Activated CD8-positive, alpha-beta T cell treated with anti-CD3 and anti-CD28 coated beads for 36 hours (primary cell): ENCODE measurements at places on chromosomes 11 and 22. TPM values are rescaled to one million over a fixed set of nuclear protein-coding genes. Genes with fewer than 3 reads are reported as not detected.
A peak's percentile ranks its signal among the peaks of the same experiment; 100 is the strongest.

The CD3D gene
- total RNA-seq, result 316 TPM

The MIOX gene
- total RNA-seq, result not detected

The KCNQ1 gene
- total RNA-seq, result 9.5 TPM

GRCh38 chr11:81004576-81004975 is 1563.7 kb upstream of the TENM4 start:
- DNase-seq, result no peak
- H3K27ac ChIP-seq, result no peak overlapping the region
- H3K4me3 ChIP-seq, result no peak overlapping the region
- no peaks in the 10 kb centered on the region for H3K27me3 ChIP-seq
- H3K36me3 ChIP-seq, result no peaks in the 10 kb centered on the region

DNA sequence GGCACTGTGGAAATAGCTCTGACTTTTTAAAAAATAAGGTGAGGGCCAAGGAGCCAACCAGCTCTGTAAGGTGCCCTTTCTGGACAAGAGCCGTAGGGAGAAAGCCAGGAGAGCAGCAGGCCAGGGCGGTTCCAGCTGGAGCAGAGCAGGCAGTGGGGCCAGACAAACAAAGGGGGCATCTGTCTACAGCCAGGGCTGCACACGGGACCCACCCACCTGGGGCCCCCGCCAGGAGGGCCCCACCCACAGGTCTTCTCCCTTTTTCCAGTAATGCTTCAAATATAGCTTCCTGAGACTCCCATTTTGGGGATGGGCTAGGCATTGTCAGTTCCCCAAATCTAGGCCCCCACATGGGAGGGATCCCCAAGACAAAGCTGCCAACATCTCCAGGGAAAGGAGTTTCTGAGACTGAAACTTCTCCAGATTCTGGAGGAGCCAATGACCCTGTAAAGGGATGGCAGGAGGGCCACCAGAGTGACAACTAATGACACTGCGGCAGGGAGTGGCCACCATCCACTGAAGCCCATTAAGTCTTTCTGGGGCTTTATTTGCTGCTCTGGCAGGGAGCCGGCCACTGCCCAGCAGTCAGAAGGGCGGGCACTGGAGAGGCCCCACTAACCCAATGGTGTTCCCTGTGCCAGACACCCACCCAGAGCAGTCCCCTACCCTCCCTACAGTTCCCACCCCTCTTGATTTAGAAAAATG is 1.9 kb downstream of the ZFTA start:
- peaks cover 10% of the 10 kb centered on the region for H3K4me1 ChIP-seq
- no peaks in the 10 kb centered on the region for H3K36me3 ChIP-seq
- H3K4me3 ChIP-seq, result peak overlapping the region; percentile 82

- no peak within 1 kb of the TSS for H3K27ac ChIP-seq
- peak; percentile 50 for DNase-seq
- H3K4me3 ChIP-seq, result no peak within 1 kb of the TSS
Observed at GRCh38 chr11:789943-790342, at the start of gene CEND1. CEND1 (minus strand) TSS chr11:790090; CDS start chr11:788576, 1,514 bp downstream.

GRCh38 chr11:10805741-10806140 is 3.0 kb downstream of the EIF4G2 start:
- peak overlapping the region; percentile 90 for H3K27ac ChIP-seq
- no peaks in the 10 kb centered on the region for H3K27me3 ChIP-seq
- peak overlapping the region; percentile 94 for H3K4me3 ChIP-seq
- H3K4me1 ChIP-seq, result peaks cover 62% of the 10 kb centered on the region

- H3K4me1 ChIP-seq, result peaks cover 32% of the 10 kb centered on the region
- DNase-seq, result peak; percentile 89
- H3K36me3 ChIP-seq, result no peaks in the 10 kb centered on the region
- peak within 1 kb of the TSS; percentile 91 for H3K4me3 ChIP-seq
- peak within 1 kb of the TSS; percentile 73 for H3K27ac ChIP-seq
Observed at GRCh38 chr11:2443881-2444820, at the start of gene TRPM5. TRPM5 (minus strand) TSS chr11:2444514; CDS start chr11:2423036, 21,478 bp downstream.

DNA sequence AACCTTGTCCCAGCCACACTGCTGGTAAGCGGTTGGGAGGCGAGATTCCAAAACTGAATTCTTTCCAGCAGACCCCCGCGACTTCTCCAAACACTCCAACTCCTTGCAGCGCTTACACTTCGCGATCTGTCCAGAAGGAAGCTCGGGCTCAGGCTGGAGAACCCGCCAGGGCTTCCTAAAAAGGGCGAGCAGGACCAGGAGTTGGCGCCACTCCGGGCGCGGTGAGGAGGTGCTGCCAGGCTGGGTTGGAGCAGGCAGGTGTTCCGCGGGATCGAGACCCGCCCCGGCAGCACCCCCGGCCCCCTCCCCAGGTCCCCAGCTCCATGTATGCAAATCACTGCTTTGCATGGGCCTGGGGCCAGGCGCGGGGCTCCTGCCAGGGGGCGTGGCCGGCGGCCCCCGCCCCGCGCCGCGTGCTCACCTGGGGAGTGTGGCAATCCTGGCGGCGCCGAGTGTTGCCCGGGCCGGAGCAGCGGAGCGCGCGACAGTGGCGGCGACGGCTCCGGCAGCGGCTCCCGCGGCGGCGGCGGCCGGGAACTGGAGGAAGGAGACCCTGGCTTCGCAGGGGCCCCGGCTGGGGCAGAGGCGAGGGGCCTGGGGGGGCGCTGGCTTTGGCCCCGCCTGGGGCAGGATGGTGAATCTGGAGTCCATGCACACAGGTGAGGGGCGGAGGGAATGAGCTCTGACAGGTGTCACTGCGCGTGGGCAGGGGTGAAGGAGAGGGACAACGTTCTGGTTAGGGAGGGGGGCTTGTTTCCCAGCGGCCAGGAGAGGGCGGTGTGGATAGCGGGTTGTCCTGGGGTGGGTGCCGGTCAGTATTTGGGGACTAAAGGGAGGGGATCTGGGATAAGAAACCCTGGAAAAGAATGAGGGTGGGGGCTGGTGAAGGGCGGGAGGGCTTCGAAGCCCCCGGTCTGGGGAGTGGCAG is at the start of gene POU2F3:
POU2F3 (plus strand) TSS at position 428 of the 928 bp plus-strand sequence; CDS start at position 632, 204 bp downstream.
- H3K27ac ChIP-seq, result no peak within 1 kb of the TSS
- peaks cover 9% of the 10 kb centered on the region for H3K4me1 ChIP-seq
- DNase-seq, result peak; percentile 29
- H3K36me3 ChIP-seq, result no peaks in the 10 kb centered on the region

- peaks cover 13% of the 10 kb centered on the region for H3K36me3 ChIP-seq
- no peak for DNase-seq
- no peak overlapping the region for H3K27ac ChIP-seq
- no peak overlapping the region for H3K4me3 ChIP-seq
- H3K27me3 ChIP-seq, result no peaks in the 10 kb centered on the region
Observed at GRCh38 chr11:611001-611996, 4.5 kb downstream of the IRF7 start.

DNA sequence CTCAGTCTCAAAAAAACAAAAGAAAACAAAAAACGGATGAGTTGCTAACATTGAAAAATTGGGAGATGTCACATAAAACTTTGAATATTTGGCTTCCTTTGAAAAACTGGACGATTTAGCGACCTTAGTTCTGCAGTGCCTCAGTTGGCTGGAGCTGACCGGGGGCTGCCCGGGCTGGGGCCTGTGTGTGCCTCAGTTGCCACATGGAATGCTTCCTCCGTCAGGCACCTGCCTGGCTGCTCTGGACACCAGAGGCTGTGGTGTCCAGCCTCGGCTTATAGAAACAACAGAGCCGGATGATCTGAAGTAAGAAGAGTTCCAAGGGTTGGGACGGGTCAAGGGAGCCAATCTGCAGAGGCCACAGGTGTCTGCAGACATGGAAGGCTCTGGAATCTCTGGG is 50.2 kb downstream of the CACNG2 start:
- H3K36me3 ChIP-seq, result no peaks in the 10 kb centered on the region
- no peak overlapping the region for H3K4me3 ChIP-seq
- DNase-seq, result no peak
- no peak overlapping the region for H3K27ac ChIP-seq
- peaks cover 21% of the 10 kb centered on the region for H3K27me3 ChIP-seq

GRCh38 chr11:110896358-110896757 is 184.1 kb upstream of the ARHGAP20 start:
- H3K4me1 ChIP-seq, result no peaks in the 10 kb centered on the region
- H3K36me3 ChIP-seq, result no peaks in the 10 kb centered on the region
- no peaks in the 10 kb centered on the region for H3K27me3 ChIP-seq
- no peak overlapping the region for H3K4me3 ChIP-seq
- H3K27ac ChIP-seq, result no peak overlapping the region

GRCh38 chr11:110023711-110024110 is 69.5 kb upstream of the ZC3H12C start:
- DNase-seq, result no peak
- H3K27me3 ChIP-seq, result peaks cover 1% of the 10 kb centered on the region
- no peak overlapping the region for H3K4me3 ChIP-seq
- no peak overlapping the region for H3K27ac ChIP-seq
- no peaks in the 10 kb centered on the region for H3K36me3 ChIP-seq

DNA sequence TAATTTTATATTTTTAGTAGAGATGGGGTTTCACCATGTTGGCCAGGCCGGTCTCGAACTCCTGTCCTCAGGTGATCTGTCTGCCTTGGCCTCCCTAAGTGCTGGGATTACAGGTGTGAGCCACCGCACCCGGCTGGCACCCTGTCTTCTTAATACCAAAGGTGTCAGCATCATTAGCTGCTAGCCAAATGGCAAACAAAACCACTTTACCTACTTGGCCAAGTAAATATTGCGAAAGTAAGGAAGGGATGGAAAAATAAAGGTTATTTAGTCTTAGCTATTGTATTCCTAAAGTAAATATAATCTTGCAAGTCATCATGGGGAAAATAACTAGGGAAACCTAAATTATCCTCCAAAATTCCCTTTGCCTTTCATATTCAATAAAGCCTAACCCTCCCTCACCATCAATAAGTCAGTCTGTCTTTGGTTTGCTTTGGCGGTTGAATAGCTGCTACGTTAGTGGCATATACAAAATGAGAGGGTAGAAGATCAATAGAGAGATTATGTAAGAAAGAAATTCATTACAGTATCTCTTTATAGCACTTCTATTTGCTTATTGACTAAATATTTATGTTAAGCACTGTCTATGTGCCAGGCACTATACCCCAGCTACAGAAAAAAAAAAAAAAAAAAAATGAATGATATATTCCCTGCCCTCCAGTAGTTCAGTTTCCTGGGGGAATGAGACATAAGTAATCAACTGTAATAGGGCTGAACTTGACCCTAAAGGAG is 40.2 kb upstream of the CFAP300 start:
- peaks cover 5% of the 10 kb centered on the region for H3K4me1 ChIP-seq
- H3K4me3 ChIP-seq, result no peak overlapping the region
- no peaks in the 10 kb centered on the region for H3K36me3 ChIP-seq
- DNase-seq, result no peak
- no peak overlapping the region for H3K27ac ChIP-seq

GRCh38 chr11:2522631-2523255 is 77.9 kb downstream of the KCNQ1 start:
- no peak overlapping the region for H3K27ac ChIP-seq
- H3K4me3 ChIP-seq, result no peak overlapping the region
- peaks cover 19% of the 10 kb centered on the region for H3K4me1 ChIP-seq
- no peak for DNase-seq
- no peaks in the 10 kb centered on the region for H3K36me3 ChIP-seq

DNA sequence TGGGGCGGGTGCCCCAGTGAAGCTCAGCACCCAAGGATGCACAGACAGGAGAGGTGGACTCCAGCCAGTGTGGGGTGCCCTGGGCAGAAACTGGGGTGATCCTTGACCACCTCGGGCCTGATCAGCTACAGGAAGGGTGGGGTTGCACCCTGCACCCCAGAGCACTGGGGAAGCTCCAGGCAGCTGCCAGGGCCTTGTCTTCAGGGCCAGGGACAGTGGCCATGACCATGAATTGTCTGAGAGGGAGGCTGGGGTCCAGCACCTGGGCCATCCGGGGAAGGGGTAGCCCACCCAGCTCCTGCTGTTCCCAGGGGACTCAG is 17.6 kb downstream of the IL17REL start:
- no peak for DNase-seq
- no peaks in the 10 kb centered on the region for H3K36me3 ChIP-seq
- H3K4me3 ChIP-seq, result no peak overlapping the region
- H3K27me3 ChIP-seq, result peaks cover 8% of the 10 kb centered on the region

DNA sequence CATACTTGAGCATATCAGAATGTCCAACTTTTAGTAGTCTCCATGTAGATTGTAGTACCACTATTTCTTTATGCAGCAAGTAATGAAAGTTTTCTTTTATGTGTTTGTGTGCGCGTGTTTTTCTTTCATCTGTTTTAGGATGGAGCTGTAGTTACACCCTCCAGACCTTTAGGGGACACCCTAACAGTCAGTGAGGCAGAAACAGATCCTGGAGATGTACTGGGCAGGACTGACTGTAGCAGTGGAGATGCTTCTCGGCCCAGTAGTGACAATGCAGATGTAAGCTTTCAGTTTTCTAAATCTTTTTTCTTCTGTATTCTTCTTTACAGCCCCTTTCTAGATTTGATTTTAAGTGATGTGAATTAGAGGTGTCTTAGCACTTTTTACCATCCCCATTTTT is 79.9 kb upstream of the GRIK4 start:
- no peaks in the 10 kb centered on the region for H3K27me3 ChIP-seq
- peaks cover 15% of the 10 kb centered on the region for H3K4me1 ChIP-seq
- H3K27ac ChIP-seq, result peak overlapping the region; percentile 32
- DNase-seq, result peak; percentile 12
- H3K36me3 ChIP-seq, result no peaks in the 10 kb centered on the region

- H3K4me3 ChIP-seq, result no peak overlapping the region
- H3K4me1 ChIP-seq, result no peaks in the 10 kb centered on the region
- H3K27me3 ChIP-seq, result peaks cover 7% of the 10 kb centered on the region
- no peaks in the 10 kb centered on the region for H3K36me3 ChIP-seq
Observed at GRCh38 chr22:48204296-48204695, 1441.8 kb downstream of the TBC1D22A start.

DNA sequence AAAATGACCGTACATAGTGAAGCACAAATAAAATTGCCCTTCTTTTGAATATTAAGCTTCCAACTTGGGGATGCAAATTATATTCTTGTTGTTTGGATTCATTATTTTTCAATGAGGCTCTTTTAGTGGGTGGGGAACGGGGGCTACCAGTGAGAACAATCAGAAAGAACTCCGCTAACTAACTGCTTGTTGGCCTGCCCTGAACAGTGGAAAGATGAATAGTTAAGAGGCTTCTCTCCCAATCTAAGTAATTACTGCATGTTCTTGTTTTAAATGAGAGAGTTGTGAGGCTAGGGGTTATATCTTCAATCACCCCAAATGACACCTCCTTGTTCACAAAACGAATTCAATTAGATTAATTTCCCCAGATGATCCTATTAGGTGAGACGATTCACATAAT is 322.0 kb downstream of the FAT3 start:
- no peak overlapping the region for H3K27ac ChIP-seq
- no peaks in the 10 kb centered on the region for H3K27me3 ChIP-seq
- no peak for DNase-seq
- H3K36me3 ChIP-seq, result no peaks in the 10 kb centered on the region

- H3K27me3 ChIP-seq, result peaks cover 1% of the 10 kb centered on the region
- H3K36me3 ChIP-seq, result no peaks in the 10 kb centered on the region
- no peak for DNase-seq
- H3K4me3 ChIP-seq, result no peak overlapping the region
- no peak overlapping the region for H3K27ac ChIP-seq
Observed at GRCh38 chr11:110003426-110003825, 89.8 kb upstream of the ZC3H12C start.
